ENCODE measurements at places on chromosomes 2 and 18.

DNA sequence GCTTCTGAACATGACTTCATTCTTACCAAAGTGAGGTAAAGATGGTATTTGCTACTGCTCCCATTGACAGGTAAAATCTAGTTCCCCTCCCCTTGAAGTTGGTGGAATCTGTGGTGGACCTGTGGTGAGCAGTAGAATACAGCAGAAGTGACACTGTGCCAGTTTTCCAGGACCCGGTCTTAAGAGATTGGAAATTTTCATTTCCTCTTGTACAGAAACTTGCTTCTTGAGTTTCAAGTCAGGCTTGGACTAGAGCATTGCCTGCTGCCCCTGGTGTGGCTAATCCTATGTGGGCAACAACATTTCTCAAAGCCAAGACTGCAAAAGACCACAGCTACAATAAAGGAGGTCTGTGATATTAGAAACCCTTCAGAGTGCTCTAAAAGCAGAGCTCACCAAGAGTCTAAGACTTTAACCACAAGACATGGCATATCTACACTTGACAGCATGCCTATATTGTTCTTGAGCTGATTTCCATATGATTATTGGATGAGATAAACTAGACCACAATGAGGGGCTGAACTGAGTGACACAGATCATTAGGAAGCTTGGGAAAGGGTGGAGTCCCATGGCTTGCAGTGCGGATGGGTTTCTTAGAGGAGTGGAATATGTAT, 458.1 kb downstream of the BCL11A start:
- DNase-seq: no peak

- DNase-seq: no peak
Observed at GRCh38 chr2:207810200-207810788, 40.6 kb upstream of the FZD5 start.

GRCh38 chr2:69223759-69224511, 163.1 kb downstream of the GFPT1 start:
- no peak for DNase-seq

GRCh38 chr18:32730620-32731091, 42.2 kb downstream of the KLHL14 start:
- peak; percentile 9 for DNase-seq

GRCh38 chr18:13525381-13526029, 200.9 kb downstream of the FAM210A start:
- no peak for DNase-seq

- no peak for DNase-seq
Observed at GRCh38 chr2:118294063-118294462, 205.8 kb downstream of the INSIG2 start.

DNA sequence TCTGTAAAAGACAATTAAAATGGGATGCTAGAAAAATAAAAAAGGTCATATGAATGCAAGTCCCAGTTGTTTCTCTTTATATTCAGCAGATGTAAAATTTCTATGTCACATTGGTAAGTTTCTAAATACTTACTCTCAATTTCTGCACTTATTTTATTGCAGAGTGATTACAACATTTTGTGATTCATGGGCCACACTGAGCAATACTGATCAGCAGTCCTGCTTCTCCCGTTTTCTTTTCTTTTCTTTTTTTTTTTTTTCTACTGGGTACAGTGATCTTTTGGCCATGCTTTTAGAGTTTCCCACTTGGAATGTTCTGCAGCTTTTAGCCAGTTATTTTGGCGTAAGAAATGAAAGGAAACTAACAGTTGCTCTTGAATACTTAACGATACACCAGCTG, 38.8 kb downstream of the LIMS1 start:
- peak; percentile 80 for DNase-seq

GRCh38 chr2:133363884-133364283, 204.4 kb downstream of the NCKAP5 start:
- DNase-seq: no peak

DNA sequence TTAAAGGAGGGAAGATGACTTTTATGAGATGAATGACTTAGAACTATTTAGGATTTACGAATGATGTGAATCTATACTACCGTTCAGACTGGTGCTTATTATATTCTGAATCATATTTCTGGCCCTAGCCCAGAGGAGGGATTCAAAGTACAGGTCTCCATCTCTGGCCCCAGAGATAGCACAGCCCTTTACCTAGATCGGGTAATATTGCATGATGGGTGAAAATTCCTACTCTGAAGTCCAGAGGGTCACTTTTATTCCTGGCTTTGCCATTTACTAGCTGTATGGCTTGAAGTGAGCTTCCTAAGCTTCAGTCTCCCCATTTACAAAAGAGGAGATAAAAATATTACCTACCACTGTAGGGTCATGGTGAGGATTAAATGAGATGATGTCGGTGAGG, 135.8 kb upstream of the OSR1 start:
- DNase-seq: no peak

- no peak for DNase-seq
Observed at GRCh38 chr2:70141902-70142589, 48.8 kb downstream of the C2orf42 start.

DNA sequence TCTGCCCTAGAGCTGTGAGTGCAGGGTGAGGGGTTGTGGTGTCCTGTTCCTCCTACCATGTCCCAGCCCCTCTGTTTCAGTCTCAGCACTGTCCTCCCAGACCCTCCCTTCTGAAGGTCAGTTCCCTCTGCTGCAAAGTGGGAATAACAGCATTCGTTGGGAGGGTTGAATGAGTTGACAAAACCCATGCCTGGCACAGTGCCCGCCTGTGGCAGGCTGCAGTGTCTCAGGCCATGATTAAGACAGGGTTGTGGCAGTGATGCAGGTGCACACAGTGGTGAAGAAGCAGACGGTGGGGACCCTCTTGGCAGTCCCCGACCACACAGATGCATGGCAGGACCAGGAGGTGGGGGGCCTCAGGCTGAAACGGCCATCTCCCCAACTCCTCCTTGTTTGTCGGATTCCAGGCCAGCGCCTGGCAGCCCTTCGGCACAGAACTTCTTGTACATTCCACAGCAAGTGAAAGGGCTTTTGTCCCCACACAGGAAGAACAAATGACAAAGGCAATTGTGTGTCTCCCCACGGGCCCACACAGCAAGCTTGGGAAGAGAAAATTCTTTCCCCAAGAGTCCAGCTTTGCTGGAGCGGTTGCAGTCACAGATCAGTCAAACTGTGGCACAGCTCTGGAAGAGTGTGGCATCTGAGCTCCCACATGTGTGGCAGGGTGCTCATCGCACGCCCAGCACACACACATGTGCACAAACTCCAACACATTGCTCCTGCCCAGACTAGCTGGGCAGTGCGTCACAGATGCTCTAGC, 92.0 kb upstream of the MSH2 start:
- DNase-seq: no peak

- no peak for DNase-seq
Observed at GRCh38 chr2:152594022-152594766, 123.1 kb downstream of the PRPF40A start.

GRCh38 chr2:82667491-82667890, 1791.6 kb downstream of the SUCLG1 start:
- no peak for DNase-seq

DNA sequence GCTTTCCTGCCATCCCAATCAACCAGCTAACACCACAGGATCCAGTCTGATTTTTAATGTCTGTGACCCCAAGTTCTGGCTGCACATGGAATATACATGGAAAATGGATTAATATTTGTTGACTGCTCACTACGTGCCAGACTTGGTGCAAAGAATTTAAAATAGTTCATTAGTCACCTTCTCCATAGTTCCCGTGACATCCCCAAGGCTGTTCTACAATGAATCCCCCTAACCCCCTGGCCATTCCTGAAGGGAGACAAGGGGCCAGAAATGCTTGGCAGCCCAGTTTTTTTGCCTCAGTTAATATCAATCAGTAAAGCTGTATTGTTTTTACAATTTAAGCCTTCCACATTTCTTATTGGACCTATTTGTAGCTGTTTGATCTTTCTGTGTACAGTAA, 71.0 kb upstream of the ST3GAL5 start:
- DNase-seq: no peak

- peak; percentile 20 for DNase-seq
Observed at GRCh38 chr18:3037423-3037915, 24.5 kb upstream of the LPIN2 start.

Data from fibroblast of the conjunctiva (primary cell).